ENCODE measurements at places on chromosomes 2 and 18.

DNA sequence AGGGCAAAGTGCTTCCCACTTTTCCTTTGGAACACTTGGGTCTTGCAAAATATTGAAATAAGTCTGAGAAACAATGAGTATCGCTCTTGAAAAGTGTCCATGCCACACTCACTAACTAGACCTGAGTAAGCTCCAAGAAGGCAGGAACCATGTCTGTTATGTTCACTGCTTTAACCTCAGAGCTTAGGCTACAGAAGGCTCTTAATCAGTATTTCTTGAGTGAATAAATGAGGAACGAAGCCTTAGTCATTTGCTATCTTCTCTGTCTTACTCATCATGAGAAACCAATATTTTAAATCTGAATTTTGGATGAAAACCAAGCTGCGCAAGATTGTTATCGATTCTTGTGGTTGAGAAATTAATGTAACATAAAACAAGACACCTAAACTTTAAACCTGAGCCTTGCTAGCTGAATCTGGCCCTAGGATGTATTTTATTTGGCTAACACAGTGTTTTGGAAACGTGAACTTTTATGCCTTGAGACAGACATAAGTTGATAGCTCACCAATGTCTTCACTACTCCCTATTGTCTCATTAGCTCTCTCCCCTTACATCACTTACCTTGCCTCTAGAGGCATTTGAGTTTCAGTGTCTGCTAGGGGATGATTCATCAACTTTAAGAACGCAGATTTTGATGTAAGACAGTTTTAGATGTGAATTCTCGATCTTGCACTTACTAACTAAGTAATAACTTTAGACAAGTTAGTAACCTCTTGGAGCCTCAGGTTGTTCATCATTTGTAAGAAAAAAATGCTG is 392.8 kb upstream of the MEIS1 start:
- no peak for DNase-seq

DNA sequence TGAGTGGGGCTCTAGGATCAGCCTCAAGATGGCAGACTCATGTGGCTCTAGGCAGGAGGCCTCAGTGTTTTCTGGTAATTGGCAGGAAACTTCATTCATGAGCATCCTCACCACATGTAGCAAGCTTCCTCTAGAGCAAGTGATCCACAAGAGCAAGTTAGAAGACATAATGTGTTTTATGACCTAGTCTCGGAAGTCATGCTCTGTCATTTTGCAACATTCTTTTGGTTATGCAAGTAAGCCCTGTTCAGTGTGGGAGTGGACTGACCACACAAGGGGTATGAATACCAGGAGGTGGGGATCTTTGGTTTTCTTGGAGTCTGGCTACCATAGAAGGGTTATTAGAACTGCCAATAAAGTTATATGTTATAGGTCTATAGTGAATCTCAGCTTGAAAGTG is 66.8 kb upstream of the STK39 start:
- DNase-seq: no peak

- DNase-seq: no peak
Observed at GRCh38 chr2:174760845-174761473, 3.3 kb downstream of the CHRNA1 start.

DNA sequence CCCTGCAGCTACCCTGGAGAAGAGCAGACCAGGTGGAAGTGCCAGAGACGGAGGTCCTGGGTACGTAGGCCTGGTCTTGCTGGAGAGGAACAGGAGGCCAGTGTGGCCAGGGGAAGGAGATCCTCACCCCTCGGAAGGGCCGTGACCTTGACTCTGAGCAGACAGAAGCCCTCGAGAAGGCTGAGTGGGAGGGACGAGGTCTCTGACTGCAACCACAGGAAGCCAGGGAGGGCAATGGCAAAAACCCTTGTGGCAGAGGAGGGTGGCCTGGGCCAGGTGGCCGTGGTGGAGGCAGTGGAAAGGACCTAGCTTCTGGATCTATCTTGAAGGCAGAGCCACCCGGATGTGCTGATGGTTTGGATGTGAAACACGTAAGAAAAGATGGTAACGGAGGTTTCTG is 28.1 kb downstream of the THAP4 start:
- DNase-seq: no peak

DNA sequence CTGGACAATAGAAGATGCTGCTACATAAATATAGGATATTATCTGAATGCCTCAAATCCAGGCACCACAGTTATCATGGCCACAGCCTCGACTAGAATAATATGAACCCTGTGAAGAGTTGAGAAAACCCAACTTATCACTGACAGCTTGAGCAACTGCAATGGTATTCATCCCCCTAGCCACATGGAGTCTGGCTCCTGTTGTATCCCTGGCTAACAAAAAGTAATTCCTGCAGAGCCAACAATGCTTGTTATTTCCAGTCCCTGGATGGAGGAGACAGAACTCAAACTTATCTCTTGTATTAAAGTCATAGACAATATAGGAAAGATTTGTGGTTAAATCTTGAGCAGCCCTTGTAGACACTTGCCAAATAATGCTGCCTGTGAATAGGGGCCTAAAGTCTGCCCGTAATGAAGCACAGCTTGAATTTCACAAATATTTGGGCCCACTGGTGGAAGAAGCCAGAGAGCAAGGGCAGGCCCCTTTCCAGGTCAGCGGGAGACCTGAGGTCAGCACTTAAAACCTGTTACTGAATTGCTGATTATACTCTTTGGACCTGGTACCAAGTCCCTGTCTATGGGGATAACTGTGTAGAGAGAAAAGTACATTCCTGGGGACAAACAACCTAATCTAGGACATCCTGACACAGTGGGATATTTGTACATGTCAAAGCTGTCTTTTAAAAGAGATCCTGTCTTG is 28.4 kb upstream of the SUCLG1 start:
- DNase-seq: no peak

- no peak for DNase-seq
Observed at GRCh38 chr2:193153576-193153975, 958.8 kb upstream of the TMEFF2 start.

DNA sequence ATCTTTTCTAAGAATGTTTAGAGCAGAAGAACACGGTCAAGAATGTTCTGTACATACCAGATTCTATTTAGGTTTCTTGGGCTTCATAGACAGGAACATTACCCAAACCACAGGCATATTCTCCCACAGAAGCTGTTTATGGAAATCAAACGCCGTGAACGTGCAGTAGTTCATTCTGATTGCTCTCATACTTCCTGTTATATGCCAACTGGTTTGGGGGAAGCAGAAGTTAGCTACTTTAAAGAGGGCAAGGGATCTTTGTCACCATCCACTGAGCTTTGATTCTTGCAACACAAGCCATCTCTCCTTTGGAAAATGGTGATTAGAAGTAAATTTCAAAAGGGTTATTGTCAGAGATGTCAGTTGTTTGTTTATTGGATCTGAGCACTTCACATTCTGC is 182.2 kb upstream of the NRP2 start:
- no peak for DNase-seq

- DNase-seq: no peak
Observed at GRCh38 chr2:120237491-120237902, 14.3 kb upstream of the TMEM185B start.

DNA sequence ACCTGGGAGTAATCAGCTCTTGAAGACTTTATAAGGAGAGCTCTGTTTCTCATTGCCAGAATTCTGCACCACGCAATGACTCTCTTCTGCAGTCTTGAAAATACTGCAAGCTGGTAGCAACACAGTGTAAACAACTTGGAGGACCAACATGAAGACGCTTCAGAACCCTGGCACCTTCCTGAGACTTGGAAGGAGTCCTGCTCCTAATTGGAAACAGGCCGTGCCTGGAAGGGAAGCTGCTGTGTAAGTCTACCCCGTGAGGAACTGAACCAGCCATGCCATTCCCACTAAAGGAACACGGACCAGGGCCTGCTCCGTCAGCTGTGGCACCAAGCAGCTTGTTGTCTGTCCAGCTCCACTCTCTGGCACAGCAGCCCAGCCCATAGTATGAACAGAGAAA is 171.1 kb downstream of the PAX3 start:
- no peak for DNase-seq

GRCh38 chr2:28628987-28629386 is 122.6 kb upstream of the PPP1CB start:
- DNase-seq: no peak

- no peak for DNase-seq
Observed at GRCh38 chr2:235449568-235449967, 44.3 kb upstream of the AGAP1 start.
